OCI-LY7 (cell line): ENCODE measurements at places on chromosomes 4 and X. TPM values are rescaled to one million over a fixed set of nuclear protein-coding genes. Genes with fewer than 3 reads are reported as not detected.

Gene THAP6
- 27.3 and 30.6 TPM in 2 replicates for total RNA-seq

Gene TEX13D
- not detected in 2 replicates for total RNA-seq

Gene ACTRT1
- not detected in 2 replicates for total RNA-seq

Gene HTN3
- total RNA-seq, result not detected in 2 replicates

Gene SUPT20HL1
- not detected in 2 replicates for total RNA-seq

Gene PDZD4
- total RNA-seq, result not detected in 2 replicates

Gene SPANXC
- not detected in 2 replicates for total RNA-seq

Gene ANOS1
- total RNA-seq, result 0.11 TPM in 1 of 2 replicates, not detected in the other

Gene POF1B
- 6.2 and 6.3 TPM in 2 replicates for total RNA-seq

Gene MAGEA3
- not detected in 2 replicates for total RNA-seq

Gene DCAF8L2
- total RNA-seq, result not detected in 2 replicates

Gene PABPC1L2A
- total RNA-seq, result not detected in 2 replicates

Gene PDE6B
- not detected in 2 replicates for total RNA-seq

Gene FOXP3
- 0.57 and 0.59 TPM in 2 replicates for total RNA-seq

Gene ENPP6
- not detected in 2 replicates for total RNA-seq

Gene TRIM75
- total RNA-seq, result not detected in 2 replicates

Gene BEX2
- total RNA-seq, result 4.4 and 5.7 TPM in 2 replicates

Gene SPACA5
- not detected in 2 replicates for total RNA-seq

Gene SLC4A4
- total RNA-seq, result not detected in 2 replicates

Gene CT45A2
- total RNA-seq, result not detected in 2 replicates

Gene GAK
- total RNA-seq, result 107 and 111 TPM in 2 replicates

Gene MAP3K15
- not detected in 2 replicates for total RNA-seq
